ENCODE measurements at places on chromosomes 12 and 14. TPM values are rescaled to one million over a fixed set of nuclear protein-coding genes. Genes with fewer than 3 reads are reported as not detected.

GRCh38 chr12:17928708-17929366 lies 161.2 kb downstream of the RERGL start:
- H3K4me3 ChIP-seq = no peak overlapping the region
- no peaks in the 10 kb centered on the region for H3K36me3 ChIP-seq
- H3K4me1 ChIP-seq = no peaks in the 10 kb centered on the region
- H3K27me3 ChIP-seq = no peaks in the 10 kb centered on the region
- H3K27ac ChIP-seq = no peak overlapping the region

GRCh38 chr12:76340680-76341435 lies 7.4 kb downstream of the BBS10 start:
- no peaks in the 10 kb centered on the region for H3K27me3 ChIP-seq
- no peak overlapping the region for H3K27ac ChIP-seq
- no peak for DNase-seq
- H3K4me1 ChIP-seq = no peaks in the 10 kb centered on the region
- no peaks in the 10 kb centered on the region for H3K36me3 ChIP-seq
- no peak overlapping the region for H3K4me3 ChIP-seq

DNA sequence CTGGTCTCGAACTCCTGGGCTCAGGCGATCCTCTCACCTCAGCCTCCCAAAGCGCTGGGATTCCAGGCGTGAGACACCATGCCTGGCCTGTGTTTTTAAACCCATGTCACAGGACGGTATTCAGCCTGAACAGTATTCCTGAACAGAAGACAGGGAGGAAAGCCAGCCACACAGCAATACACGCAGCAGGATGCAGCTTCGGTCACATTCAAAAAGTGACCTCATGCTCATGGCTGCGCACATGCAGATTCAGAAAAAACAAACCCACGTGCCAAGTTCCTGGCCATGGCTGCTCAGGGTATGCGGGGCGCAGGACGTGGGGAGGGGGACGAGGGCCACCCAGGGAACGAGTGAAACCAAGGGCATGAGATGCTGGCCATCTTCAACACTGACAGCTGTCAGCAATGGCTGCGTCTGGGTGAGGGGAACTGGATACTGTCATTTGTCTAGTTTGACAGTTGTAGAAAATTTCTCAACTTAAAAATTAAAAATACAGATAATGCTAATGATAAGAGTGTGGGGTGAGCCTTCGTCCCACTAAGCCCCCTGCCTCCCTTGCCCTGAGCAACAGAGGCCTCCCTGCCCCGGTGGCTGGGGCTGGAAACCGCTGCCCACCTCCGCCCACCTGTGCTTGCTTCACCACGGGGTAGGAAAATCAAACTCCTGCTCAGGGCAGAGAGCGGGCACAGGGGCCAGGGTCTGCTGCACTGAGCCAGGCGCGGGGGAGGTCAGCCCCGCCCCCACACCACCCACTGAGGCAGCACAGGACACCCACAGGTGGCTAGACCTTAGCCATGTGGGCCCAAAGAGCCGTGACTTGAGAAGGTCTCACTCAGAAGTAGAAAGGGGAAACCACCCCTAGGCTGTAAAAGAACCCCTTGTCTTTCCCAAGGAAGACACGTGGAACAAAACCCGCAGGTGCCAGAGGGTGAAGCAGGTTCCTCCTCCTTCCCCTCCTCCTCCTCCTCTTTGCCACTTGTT lies 84.2 kb downstream of the SCARB1 start:
- H3K4me1 ChIP-seq = peaks cover 10% of the 10 kb centered on the region
- H3K36me3 ChIP-seq = no peaks in the 10 kb centered on the region
- H3K27ac ChIP-seq = no peak overlapping the region

DNA sequence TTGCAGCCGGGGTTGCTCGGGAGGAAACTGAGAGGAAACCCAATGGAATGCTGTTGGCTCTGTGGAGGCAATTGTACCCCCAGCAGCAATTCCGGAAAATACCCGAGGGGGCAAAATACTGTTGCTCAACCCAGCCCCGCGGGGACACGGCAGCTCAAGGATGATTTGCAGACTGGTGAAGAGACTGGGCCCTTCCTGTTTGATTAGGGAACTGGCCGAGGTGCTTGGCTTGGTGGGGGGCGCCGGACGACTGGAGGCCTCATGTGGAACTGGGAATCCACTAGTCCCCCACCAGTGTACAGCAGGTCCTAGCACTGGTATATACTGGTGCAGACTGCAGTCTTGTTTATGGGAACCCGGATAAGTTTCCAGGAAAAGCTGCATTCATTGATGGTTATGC lies 10.3 kb upstream of the RNASE12 start:
- H3K27ac ChIP-seq = no peak overlapping the region
- no peaks in the 10 kb centered on the region for H3K36me3 ChIP-seq
- DNase-seq = no peak

DNA sequence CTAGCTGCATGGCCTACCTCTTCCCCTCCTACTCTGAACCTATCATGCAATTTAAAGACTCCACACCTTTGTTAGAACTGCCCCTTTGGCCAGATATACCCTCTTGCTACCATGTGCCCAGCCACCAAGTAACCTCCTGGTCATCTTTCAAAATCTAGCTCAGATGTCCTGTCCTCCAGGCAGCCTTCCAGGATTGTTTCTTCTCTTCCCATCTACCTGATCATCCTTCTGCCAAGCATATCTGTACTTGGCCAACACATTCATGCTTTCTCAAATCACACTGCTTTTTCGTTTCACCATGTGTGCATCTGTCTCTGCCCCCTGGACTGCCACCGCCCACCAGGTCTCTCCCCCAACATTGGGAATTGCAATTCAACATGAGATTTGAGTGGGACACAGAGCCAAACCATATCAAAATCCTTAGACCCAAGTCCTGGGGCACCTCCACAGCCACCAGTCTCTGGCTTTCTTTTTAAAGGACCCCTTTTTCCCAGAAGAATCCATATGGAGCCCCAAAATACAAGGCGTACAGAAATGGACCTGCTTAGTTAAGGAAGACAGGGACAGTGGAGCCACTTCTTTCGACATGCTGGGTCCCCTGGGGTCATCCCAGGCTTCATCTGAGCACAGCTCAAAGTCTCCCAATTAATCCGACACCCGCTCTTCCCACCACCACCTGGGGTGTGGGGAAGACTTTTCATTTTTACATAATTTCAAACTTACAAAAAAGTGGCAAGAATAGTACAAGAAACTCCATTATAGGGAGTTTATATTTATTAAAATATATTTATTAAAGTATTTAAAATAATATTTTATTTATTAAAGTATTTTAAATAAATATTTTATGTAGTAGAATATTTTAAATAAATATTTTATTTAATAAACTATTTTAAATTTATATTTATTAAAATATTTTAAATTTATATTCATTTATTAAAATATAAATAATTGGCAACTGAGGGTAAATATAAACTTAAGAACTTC lies 7.9 kb upstream of the CMKLR1 start:
- H3K4me3 ChIP-seq = no peak overlapping the region
- H3K36me3 ChIP-seq = no peaks in the 10 kb centered on the region
- H3K27ac ChIP-seq = no peak overlapping the region

DNA sequence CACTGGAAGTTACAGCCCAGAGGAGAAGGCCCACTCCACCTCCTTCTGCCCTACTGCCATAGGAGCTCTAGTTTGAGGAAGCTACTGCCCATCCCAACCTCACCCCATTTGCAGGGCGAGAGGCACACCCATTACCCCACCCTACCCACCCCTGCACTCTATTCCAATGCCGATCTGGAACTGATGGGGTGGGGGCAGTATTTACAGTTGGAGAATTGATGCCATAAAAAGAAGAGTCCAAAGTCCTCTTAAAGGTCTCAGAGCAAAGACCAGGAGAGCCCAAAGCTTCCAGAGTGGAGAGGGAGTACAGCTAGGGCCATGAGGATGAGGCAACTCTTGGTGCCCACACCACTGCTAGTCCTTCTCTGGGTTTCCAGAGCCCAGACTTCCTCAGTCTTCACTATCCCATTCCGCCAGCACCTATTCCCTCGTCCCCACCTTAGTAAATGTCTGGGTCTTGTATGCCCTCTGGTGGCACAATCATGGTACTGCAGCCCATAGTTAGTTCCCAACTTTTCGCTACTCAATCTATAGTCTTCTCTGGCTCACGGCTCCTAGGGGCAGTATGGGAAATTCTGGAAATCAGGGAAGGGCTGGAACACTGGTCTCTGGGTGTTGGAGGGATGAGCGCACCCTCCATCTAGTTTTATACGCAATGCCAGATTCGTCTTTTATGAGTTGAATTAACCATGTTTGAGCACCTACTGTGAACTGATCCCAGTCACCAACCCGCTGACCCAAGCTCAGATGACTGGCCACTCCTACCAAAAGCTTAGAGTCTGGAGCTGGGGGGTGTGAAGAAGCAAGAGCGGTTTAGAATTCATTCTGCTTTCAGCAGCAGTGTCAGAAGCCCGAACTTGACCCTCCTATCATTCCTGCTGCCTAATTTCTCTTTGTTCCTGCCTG lies 6.9 kb upstream of the ADCY6 start:
- H3K27ac ChIP-seq = no peak overlapping the region
- no peaks in the 10 kb centered on the region for H3K27me3 ChIP-seq
- no peaks in the 10 kb centered on the region for H3K36me3 ChIP-seq
- DNase-seq = peak; percentile 37
- peaks cover 4% of the 10 kb centered on the region for H3K4me1 ChIP-seq

GRCh38 chr14:69314327-69314726 lies 54.4 kb downstream of the GALNT16 start:
- no peak for DNase-seq
- H3K27ac ChIP-seq = no peak overlapping the region
- no peaks in the 10 kb centered on the region for H3K36me3 ChIP-seq

DNA sequence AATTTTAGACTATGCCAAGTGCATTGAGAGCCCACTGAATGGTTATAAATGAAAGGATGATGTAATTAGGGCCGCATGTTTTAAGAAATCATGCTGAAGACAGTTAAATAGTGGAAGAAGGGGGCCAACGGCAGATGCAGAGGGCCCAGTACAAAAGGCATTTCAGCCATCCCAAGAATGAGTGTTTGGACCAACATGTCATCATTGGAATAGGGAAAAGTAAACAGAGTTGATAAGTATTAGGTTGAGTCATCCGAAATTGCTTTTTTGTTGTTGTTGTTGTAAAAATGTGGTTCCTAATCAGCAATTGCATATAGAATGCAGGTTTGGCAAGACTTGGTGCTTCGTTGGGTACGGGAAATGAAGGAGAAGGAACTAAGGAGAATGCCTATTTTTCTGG lies 29.5 kb downstream of the BMP4 start:
- H3K27ac ChIP-seq = no peak overlapping the region
- peaks cover 3% of the 10 kb centered on the region for H3K27me3 ChIP-seq
- H3K36me3 ChIP-seq = no peaks in the 10 kb centered on the region
- no peak overlapping the region for H3K4me3 ChIP-seq
- H3K4me1 ChIP-seq = no peaks in the 10 kb centered on the region

Gene TMEM260
- total RNA-seq = 26.9 TPM

Gene AVPR1A
- total RNA-seq = 0.03 TPM

Gene MMP14
- total RNA-seq = 2.0 TPM
